ENCODE measurements at places on chromosomes 6 and 20. TPM values are rescaled to one million over a fixed set of nuclear protein-coding genes. Genes with fewer than 3 reads are reported as not detected.

- DNase-seq = peak; percentile 88
Observed at GRCh38 chr20:50189681-50190250, 864 bp upstream of the CEBPB start.

GRCh38 chr6:159152041-159152440, 17.2 kb upstream of the FNDC1 start:
- DNase-seq = no peak

DNA sequence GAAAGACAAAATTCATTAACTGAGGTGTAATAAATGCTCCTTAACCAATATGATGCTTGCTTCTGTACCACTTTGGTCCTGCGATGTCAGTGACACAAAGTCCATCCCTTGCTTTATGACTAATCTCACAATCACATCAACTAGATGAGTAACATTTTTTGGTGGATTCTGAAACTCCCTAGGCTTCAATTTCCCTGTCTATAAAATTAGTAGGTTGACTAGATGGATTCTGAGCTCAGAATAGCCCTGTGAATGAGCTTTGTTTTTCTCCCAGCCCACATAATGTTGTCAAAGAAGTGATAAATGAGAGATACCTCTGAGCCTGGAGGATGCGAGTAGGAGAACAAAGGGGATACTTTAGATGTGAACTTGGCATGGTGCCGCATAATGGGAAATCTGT, 9.1 kb downstream of the TXLNB start:
- DNase-seq = no peak

DNA sequence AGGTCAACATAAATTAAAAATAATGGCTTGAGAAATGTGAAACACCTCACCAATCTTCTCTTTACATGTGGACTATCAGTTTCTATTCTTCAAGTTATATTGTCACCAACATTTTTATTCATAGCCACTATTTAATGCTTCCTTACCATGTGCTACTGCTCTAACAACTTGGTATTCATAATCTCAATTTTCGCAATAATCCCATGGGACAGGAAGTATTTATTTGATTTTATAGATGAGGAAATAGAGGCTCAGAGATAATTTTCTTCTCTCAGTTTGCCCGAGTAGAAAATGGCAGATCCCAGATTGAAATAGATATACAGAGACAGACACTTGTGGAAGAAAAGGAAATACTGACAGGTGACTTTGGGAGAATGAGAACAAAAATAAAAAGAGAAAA, 66.6 kb downstream of the FAM83B start:
- DNase-seq = no peak

DNA sequence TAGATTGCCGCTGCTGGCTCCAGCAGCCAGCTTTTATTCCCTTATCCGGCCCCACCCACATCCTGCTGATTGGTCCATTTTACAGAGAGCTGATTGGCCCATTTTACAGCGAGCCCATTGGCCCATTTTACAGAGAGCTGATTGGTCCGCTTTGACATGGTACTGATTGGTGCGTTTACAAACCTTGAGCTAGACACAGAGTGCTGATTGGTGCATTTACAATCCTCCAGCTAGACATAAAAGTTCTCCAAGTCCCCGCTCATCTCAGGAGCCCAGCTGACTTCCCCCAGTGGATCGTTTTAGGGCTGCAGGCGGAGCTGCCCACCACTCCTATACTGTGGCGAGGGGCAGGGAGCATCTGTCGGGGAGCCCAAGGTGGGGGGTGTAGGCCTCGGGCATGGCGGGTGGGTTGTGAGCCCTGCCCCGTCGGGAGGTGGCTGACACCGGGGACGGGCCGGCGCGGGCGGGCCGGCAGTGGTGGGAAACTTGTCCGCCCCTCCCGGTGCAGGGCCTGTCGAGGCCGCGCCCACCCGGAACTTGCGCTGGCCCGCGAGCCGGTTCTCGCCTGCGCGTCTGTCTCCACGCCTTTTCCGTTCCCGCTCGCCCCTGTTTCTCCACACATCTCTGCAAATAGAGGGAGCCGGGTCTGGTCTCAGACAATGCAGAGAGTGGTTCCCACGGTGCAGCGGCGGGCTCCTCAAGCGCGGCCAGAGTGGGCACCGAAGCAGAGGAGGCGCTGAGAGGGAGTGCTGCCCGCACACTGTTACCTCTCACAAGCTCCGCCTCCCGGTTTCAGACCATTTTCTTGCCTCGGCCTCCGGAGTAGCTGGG, 86.1 kb upstream of the STMND1 start:
- DNase-seq = peak; percentile 16

DNA sequence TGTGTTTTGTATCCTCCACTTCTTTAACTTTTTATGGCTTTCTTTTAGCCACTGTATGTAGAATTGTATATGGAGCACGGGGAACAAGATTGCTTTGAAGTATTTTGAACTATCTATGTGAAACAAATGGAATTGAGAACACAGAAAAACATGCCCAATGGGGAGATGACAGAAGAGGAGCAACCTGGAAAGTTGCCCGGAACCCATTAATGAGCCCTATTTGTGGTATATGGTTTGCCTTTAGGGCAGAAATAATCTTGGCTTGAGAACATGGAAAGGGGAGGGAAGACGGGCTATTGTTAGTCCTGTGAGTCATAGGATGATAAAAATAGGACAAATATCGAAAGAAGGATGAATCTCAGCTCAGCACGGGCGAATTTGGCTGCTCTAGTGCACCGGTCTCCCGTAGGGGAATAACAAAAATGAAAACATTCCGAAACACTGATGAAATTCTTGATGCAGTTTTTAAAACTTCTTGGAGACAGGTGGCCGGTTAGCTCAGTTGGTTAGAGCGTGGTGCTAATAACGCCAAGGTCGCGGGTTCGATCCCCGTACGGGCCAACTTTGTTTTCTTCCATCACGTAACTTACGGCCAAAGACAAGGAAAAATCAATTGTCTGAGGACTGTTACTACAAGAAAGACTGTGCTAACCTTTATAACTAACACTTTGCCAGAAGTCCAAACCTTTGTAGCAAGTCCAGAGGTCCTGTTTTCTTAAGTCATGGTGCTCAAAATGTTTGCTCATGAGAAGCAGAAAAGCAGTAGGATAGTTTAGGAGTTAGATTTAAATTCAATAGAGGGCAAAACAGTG, 15.7 kb downstream of the HMGN4 start:
- DNase-seq = peak; percentile 82

Gene DDX43
- total RNA-seq = 2.6 TPM

GRCh38 chr6:161374971-161375873, 101.4 kb upstream of the AGPAT4 start:
- DNase-seq = peak; percentile 85

GRCh38 chr6:36759148-36759759, 61.6 kb downstream of the RAB44 start:
- peak; percentile 90 for DNase-seq

Gene DEF6
- 2.6 TPM for total RNA-seq

DNA sequence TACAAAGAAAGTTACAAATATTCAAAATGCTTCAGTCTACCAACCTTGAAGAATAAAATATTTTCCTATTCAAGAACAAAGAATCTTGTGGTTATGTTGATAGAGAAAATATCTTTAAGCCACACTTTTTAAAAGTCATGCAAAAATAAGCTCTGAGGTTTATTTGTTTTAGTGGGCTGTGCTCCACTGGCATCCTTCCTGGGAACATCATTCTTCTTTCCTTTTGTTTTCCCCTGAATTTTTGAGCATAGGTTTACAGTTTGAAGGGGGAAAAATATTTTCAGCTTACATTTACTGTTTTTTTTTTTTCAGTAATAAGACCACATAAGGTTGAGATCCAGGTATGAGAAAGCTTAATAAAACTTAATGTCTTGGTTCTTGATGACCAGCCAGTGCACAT, 72.0 kb upstream of the BACH2 start:
- no peak for DNase-seq

DNA sequence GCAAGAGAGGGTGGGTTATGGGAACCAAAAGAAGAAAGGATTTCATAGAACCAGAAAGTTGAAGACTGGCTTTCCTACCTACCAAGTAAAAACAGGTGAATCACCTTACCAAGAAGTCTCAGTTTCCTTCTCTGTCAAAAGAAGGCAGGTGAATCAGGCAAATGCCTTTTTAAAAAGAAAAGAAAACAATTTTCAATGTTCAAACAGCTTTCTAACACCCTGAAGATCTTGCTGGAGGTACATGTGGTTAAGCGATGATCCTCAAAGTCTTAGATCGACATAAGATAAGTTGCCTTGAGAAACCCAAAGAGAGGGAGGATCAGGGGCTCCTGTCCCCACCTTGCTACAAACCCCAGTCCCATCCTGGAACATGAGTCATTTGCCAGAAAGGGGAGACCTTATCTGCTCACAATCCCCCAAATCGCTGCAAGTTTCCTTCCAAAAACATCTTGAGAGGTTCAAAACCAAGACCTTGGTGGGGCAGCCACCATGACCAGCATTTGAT, 71.6 kb downstream of the NFATC2 start:
- no peak for DNase-seq

DNA sequence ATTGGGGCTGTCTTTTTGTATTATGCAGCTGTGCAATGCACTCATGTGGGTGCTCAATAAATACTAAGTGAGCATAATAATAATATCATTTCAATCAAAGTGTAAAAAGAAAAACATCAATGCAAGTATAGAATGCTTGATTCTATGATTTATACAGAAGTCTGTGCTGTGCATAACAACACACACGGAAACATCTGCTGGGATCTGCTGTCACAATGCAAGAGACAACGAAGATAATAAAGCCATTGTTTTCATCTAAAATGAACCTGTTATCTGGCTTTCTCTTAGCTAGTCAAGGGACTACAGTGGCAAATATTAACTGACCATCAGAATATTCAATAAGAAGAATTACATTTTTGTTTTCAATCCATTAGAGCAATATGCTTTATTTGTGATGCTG, 1156.9 kb upstream of the MAP3K7 start:
- no peak for DNase-seq

DNA sequence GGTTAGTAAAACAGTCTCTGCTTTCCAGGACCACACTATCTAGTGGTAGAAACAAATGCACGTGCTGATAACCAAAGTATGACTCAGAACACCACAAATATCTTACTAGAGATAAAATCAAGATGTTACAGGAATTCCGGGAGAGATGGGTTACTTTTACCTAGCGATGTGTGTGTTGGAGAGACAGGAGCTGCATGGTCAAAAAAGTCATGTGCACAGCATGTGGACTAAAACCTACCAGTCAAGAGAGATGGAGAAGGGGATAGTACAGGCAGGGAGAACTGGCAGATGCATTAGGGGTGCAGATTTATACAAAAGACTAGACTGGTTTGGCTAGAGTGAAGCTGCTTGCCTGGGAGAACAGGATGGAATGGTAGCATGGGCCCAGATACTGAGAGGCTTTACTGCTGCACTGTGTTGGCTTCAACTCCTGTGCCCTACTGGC, 75.3 kb upstream of the MRAP2 start:
- DNase-seq = no peak

Gene HS3ST5
- not detected for total RNA-seq

- DNase-seq = no peak
Observed at GRCh38 chr6:4010689-4011090, 68.2 kb downstream of the FAM217A start.

GRCh38 chr6:12602342-12602741, 114.2 kb upstream of the PHACTR1 start:
- no peak for DNase-seq

- no peak for DNase-seq
Observed at GRCh38 chr6:15888798-15889772, 226.3 kb upstream of the DTNBP1 start.

GRCh38 chr20:38304845-38305447, 990 bp downstream of the BPI start:
- no peak for DNase-seq

DNA sequence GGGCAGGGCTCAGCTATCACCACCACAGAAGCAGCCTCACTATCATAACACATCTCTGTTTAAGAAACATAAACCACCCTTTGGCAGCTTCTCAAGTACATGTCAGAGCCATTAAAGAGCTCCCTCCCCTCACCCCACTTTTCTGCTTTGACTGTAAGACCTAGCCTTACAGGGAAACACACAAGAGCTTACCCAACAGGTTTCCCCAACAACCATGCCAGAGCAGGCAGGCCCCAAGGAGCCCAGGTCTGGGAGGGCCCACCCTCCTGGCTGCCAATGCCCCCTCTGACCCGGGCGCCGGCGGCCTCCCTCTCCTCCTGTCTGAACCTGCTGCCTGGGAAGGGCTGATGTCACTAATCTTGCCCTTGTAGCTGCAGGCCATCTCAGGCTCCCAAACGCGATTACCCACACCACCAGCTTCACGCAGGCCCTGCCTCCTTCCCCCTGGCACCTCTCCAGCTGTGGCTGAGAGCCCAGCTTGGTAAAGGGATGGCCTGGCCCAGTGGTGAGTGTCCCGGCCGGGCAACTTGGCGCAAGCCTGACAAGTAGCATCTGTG, 402.0 kb downstream of the MAFB start:
- peak; percentile 70 for DNase-seq

DNA sequence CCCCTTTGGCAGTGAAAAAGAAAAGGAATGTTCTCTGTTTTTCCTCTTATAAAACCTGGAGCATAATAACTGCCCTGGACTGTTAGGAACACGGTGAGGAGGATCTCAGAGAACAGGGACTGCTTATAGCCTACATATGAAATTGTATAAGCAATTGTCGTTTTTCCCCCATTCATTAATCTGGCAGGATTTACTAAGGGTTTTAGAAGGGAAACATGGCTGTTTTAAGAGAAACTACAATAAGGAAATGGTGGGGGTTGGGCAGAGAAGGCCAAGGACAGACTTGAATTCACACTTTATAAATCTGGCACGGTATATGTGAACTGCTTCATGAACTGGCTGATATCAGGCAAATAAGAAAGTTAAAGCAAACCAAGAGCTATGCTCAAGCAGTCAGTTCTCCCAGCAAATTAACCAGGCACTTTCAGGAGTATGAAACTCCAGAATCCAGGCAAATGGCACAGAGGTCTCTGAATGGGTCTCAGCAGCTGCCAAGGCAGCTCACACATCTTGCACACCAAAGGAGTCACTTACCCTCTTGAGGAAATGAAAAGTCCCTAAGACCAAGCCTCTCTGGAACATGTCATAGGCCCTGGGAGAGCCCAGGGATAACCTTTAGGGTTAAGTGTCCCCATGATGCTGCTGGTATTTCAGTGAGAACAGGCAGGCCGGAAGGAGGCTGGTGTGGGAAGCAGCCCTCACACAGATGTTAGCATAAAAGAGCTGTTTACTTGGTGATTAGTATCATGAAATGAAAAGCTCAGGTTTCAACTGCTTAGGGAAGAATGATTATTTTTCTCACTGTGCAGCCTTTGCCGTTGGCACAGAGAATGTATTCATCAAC, 260.5 kb upstream of the MARCKS start:
- no peak for DNase-seq

DNA sequence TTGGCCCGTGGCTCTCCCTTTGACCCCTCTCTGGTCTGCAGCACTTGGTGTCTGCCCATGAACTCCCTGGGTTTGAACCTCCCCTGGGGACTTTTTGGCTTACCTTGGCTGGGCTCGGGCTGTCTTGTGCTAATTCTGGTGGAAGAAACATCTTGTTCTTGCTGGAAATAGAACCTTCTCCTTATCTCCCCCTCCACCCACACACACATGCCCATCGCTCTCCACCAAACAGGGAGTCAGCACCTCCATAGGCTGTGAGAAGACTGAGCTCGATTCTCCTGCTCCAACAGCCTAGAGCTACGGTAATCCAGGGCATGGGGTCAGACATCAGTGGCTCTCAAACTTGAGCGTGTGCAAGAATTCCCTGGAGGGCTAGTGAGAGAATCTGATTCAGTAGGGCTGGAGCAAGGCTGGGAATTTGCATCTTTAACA, 114.4 kb upstream of the SLC22A23 start:
- DNase-seq = no peak

Data from transverse colon (tissue), 4 donors.